Stimulated activated CD4-positive, alpha-beta T cell treated with anti-CD3 and anti-CD28 coated beads, Interleukin-15, amount 100 ng/mL, for 1 hour (primary cell): ENCODE measurements at places on chromosomes 6 and 20.

GRCh38 chr6:52568320-52568719 is 8.5 kb downstream of the TRAM2 start:
- DNase-seq: no peak

GRCh38 chr6:35067234-35067633 is 73.9 kb downstream of the TCP11 start:
- no peak for DNase-seq

GRCh38 chr20:57707849-57708693 is 1.7 kb downstream of the PMEPA1 start:
- DNase-seq: no peak

GRCh38 chr6:167485186-167485978 is 160.5 kb downstream of the TTLL2 start:
- no peak for DNase-seq

DNA sequence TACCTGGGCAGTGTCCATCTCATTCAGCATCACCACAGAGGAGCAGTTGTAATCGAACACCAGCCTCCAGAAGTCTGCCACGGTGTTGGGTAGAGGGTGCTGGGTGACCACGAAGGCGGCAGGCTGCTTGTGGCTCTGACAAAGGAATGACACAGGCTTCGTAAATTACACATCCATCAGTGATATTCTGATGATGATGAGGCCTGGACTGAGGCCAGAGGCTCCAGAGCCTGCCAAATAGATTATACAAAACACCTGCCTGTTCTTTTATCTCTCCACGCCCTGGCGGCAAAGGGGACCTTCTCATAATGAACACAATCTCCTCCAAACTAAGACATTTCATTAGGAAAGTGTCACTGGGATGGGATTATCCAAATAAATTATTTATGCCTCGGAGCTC is 480.2 kb upstream of the CHD6 start:
- no peak for DNase-seq

DNA sequence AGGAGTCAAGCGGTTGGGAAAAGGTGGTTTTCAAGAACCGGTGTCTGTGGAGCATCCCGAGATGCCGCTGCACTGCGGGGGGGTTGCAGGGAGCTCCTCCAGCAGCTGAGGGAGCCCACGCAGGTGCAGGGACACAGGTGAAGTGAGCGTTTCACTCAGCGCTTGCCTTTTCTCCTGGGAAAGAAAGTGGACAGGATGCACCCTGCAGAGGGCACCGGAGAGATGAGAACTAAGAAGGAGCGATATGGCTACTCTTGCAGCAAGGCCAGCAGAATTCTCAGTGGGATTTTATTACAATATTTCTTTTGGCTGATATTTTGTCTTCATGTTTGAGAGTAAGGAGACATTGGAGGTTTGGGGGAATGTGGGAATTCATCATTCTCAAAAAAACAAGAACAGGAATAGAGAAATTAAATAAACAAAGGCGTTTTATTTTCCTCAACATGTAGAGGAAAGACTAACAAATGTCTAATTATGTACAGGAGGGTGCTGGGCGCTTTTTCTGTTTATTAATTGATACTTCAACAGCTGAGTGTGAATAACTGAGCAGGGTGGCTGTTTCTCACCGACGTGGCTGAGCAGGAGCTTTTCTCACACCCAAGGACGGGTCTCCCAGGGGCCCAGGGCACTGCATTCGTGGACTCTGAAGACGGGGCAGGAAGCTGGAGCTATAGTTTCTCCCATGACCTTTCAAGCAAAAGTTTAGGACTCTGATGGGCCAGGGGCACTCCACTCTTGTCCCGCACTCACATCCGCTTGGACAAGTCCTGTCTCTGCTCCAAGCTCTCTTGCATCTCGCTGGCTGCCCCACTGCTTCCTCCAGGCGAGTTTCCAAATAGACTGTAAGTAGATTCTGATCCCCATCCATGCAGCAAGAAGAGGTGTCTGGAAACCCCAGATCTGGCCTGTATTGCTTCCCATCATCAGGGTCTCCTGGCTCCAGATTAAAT is 176.1 kb downstream of the SMOC2 start:
- no peak for DNase-seq

- DNase-seq: peak; percentile 44
Measured at GRCh38 chr20:48904566-48905296, 16.8 kb upstream of the ARFGEF2 start.

- no peak for DNase-seq
Measured at GRCh38 chr20:10558635-10559187, 115.1 kb downstream of the JAG1 start.

DNA sequence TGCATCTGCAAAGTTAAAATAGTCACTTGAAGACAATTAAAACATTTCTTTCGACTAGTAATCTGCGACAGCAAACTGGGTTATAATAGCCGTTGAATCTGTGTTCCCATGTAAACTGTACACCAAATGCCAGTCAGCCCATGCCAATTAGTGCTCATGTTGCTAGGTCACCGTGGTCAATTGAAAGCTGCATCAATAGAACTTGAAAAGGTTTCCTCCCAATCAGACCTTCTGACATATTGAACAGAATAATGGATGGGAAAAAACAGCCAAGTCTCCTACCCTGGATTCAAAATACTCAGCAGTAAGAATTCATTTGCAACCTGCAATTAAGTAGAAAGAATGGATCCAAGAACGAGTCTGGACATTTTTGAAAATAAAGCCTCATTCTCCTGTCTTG is 11.2 kb downstream of the NKX2-4 start:
- DNase-seq: no peak

- no peak for DNase-seq
Measured at GRCh38 chr6:102986086-102986485, 1592.6 kb downstream of the GRIK2 start.

- DNase-seq: no peak
Measured at GRCh38 chr6:149046822-149047246, 270.7 kb upstream of the TAB2 start.

- no peak for DNase-seq
Measured at GRCh38 chr6:38555606-38556005, 84.1 kb downstream of the BTBD9 start.

GRCh38 chr6:52985228-52985627 is 9.9 kb downstream of the GSTA4 start:
- DNase-seq: no peak

GRCh38 chr6:155080881-155081845 is 86.0 kb downstream of the TIAM2 start:
- no peak for DNase-seq

DNA sequence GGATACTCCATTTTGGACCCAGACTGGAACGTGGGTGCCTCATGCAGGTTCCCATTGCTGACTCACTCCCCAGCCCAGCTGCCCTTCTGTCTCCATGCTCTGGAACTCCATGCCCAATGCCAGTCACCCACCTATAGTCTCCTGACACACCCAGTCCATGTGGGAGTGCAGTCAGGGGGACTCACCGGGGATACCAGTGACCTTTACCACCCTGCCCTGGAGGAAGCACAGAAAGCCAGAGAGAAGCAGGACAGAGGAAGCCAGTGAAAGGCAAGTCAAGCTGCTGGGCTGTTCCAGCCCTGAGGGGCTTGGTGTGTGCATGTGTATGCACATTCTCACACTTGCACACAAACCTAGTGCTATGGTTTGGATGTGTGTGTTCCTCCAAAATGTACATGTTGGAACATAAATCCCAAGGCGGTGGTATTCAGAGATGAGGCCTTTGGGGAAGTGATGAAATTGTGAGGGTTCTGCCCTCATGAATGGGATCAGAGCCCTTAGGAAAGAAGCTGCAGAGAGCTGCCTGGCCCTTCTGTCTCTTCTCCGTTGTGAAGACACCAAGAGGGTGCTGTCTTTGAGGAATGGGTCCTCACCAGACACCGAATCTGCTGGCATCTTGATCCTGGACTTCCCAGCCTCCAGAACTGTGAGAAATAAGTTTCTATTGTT is 121.4 kb upstream of the MAFB start:
- DNase-seq: no peak

GRCh38 chr6:158003910-158004700 is 22.4 kb downstream of the SYNJ2 start:
- no peak for DNase-seq

DNA sequence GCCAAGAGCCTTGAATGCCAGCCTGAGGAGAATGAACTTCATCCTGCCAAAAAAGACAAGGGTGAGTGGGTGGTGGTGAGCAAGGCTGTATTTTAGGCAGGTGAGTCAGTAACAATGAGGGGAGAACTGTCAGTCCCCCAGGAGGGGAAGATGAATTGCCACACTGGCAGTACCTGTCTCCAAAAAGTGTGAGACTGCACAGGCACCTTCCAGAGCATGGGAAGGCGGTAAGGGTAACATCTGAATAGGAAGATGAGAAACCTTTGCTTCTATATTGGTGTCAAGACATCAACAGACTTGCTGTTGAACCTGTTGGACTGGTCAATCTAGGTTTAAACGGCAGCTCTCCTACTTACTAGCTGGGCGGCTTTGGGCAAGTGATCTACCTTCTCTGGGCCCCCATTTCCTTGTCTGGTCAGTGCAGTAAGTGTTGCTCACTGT is 30.9 kb downstream of the STK35 start:
- no peak for DNase-seq

GRCh38 chr20:22584522-22584921 is at the start of gene FOXA2:
Gene FOXA2 (minus strand): TSS chr20:22584572. CDS start chr20:22584278, 294 bp downstream.
- DNase-seq: no peak

- no peak for DNase-seq
Measured at GRCh38 chr20:33162313-33162712, 5.6 kb upstream of the BPIFA2 start.

DNA sequence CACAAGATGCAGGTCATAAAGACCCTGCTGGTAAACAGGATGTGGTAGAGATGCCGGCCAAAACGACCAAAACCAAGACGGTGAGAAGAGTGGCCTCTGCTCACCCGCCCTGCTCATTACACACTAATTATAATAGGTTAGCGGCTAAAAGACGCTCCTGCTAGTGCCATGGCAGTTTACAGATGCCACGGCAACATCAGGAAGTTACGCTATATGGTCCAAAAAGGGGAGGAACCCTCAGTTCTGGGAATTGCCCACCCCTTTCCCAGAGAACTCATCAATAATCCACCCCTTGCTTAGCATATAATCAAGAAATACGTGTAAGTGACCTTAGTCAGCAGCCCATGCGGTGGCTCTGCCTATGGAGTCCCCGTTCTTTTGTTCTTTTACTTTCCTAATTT is 17.6 kb downstream of the BHLHE23 start:
- DNase-seq: no peak

- DNase-seq: no peak
Measured at GRCh38 chr6:157280157-157280556, 43.2 kb downstream of the TMEM242 start.

- no peak for DNase-seq
Measured at GRCh38 chr6:46772016-46772415, 21.2 kb upstream of the MEP1A start.

DNA sequence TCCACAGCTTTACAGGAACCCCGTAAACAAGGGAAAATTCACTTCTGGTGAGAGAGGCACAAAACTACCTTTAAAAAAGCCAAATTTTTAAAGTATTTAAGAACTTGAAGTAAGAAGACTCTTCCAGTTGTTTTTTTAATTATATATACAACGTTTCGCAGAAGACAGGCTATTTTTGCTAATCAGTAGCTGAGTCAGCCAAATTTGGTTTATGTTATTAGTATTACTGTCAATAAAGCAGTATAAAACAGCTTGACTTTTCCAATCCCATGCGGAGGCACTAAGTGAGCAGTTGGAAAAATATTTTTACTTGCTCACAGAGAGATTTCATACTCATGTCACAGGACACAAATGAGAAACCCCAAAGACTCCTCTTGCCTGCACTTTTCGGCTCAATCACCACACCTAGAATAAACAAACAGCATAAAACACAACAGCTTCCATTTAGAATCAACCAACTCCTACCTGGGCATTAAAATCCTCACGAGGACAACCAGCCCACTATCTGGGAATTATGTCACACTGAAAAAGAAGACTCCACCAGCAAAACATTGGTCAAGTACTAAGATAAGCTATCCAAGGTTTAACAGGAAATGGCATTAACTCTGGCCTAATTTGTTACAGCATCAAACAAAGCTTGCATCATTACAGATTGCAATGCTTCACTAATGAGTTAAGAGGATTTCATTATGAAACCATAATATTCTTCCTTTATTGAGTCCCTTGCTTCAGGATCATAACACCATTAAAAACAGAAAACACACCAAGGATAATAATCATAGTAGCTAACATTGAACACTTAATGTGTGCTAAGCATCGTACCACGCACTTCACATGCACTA is 26.3 kb downstream of the ELOVL5 start:
- no peak for DNase-seq

DNA sequence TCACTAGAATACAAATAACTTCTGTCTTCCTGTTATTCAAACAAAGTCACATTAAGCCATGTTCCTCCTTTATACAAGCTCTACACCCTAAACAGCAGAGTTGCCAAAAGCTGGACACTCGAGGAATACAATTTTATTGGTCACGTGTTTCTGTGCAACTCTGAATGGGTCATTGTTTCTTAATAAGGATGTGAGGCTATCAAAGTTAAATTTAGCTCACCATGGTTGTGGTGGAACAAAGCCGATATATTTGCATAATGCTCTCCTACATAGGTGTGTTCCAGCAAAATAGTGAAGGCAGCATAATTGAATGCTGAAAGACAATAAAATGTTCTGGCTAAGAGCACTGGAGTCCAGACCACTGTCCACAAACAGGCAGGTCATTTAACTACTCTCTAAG is 36.9 kb upstream of the CD2AP start:
- DNase-seq: no peak

DNA sequence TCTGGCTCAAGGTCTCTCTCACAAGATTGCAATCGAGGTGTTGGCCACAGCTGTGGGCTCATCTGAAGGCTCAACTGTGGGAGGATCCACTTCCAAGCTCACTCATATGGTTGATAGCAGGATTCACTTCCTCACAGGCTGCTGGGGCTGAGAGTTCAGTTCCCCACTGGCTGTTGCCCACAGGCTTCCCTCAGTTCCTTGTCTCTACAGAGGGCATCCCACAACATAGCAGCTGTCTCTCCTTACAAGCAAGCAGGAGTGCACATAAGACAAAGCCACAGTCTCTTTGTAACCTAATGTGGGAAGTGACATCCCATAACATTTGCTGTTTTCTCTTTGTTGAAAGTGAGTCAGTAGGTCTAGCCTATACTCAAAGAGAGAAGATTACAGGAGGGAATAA is 14.0 kb downstream of the SPATS1 start:
- DNase-seq: no peak

- no peak for DNase-seq
Measured at GRCh38 chr20:8156235-8157079, 24.4 kb downstream of the PLCB1 start.

DNA sequence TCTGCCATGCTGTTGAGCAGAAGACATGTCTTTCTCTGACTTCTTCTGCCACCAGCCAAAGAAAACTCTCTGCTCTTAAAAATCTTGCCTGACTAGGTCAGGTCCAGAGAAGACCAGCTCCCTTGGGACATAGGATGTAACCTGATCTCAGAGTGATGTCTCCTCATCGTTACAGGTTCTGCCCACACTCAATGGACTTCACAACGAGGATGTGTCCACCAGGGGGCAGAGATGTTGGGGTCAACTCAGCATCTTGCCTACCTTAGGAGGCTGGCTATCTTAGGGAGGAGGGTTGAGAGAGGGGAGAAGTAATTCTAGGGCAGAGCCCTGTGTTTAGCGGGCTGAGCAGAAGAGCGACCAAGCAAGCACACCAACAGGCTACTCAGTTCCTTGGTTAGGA is 207.6 kb upstream of the CDH4 start:
- DNase-seq: no peak
